Esophagus squamous epithelium (tissue), 5 donors: ENCODE measurements at places on chromosomes 5 and 9.

- no peak for DNase-seq
Measured at GRCh38 chr5:1089146-1089545, 22.7 kb downstream of the SLC12A7 start.

- DNase-seq: no peak
Measured at GRCh38 chr9:109278216-109278615, 42.6 kb downstream of the EPB41L4B start.

- no peak for DNase-seq
Measured at GRCh38 chr9:113955076-113955752, 79.1 kb downstream of the ZNF618 start.

GRCh38 chr5:111942661-111943401 is 185.8 kb upstream of the NREP start:
- DNase-seq: no peak

DNA sequence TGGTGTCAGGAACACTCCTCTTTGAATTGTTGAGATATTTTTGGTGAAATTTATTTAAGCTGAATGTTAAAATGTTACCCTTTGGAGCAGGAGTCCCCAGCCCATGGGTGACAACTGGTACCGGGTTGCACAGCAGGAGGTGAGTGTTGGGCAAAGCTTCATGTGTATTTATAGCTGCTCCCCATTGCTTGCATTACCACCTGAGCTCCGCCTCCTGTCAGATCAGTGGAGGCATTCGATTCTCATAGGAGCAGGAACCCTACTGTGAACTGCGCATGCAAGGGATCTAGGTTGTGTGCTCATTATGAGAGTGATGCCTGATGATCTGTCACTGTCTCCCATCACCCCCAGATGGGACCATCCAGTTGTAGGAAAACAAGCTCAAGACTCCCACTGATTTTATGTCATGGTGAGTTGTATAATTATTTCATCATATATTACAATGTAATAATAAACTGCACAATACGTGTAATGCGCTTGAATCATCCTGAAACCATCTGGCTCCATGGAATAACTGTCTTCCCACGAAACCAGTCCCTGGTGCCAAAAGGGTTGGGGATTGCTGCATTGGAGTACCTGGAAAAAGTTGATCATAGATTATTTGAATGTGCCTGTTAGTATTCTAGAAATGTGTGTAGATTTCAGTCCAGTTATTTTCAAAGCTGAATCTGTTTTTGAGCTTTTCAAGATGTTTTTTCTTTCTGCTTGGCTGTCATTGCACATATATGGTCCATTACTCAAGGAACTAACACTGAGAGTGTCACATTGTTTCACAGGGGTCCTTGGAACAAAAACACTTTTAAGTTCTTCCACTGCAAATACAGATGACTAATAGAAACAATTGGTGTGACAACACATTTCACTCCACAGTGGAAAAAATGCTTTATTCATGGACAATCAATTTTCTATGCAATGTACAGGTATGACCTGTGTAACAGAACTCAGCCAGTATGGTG is 104.6 kb upstream of the TNFAIP8 start:
- no peak for DNase-seq

DNA sequence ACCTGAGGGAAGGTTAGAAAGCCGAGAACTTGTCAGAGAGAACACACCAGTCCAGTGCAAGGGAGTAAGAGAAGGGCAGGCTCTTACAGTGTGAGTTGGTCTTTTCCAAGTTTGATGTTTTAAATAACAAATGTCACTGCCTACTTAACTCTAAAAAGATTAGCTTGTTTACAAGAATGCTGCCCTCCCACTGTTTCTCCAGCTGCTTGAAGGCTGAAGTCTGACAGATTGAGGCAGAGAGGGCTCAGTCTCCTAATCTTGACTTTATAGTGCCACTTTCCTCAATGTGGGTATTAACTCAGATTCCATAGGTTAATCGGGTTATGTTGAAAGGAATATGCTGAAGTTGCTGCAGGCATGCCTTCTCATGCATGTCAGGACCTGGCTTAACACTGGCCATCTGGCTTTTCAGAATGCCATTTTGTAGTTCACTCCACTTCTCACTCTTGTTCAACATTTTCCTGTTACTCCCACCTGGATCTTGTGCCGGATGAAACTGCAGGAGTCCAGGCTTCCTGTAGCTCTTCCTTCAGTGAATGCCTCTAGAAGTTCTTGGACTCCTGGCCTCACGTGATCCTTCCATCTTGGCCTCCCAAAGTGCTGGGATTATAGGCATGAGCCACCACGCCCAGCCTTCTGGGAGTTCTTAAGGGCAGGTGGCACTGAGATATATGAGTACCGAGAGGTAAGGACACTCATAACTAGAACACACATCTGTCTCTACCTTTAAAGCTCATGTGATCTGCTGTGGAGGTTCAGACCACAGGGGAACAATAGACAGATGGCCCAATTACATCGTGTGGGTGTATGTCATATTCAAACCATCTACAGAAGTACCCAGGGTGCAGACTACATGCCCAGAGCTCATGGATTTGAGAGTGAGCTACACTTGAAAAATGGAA is 249.7 kb downstream of the ARHGAP26 start:
- no peak for DNase-seq

DNA sequence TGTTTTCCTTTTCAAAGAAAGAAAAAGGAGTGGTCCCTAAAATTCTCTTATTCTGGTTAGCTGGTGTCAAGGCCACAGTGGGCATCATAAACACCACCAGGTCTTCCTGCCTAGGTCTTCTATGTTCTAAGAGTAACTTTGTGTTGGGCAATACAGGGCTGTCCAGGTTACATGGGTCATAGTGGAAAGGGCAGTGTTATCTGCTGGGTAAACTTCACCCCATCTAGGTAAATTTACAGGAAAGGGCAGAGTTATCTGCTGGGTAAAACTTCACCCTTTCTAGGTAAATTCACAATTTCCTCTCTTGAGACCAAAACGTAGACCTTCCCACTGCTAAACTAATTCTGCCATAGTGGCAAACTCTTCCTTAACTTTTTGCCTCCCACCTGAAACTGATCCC is 18.9 kb upstream of the JAKMIP2 start:
- no peak for DNase-seq

DNA sequence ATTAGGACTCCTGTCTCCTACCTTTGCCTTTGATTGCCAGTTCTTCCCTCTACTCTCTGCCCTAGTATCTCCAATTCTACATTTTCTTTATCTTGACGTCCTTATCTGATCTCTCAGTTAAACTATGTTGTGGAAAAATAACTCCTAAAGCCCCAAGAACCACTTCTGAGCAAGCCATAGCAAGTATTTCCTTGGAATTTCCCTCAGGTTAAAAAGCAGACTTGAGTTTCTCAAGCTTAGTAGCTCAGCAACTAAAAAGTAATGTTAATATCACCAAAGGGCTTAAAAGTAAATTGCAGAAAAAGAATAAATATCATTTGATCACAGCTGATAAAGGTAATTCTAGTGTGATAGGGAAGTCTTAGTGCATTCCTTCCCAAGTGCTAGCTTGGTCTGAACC is 13.2 kb upstream of the HSPB3 start:
- no peak for DNase-seq

GRCh38 chr9:21477466-21477865 is 4.6 kb downstream of the IFNE start:
- no peak for DNase-seq

- no peak for DNase-seq
Measured at GRCh38 chr9:37390759-37391158, 31.7 kb upstream of the GRHPR start.

DNA sequence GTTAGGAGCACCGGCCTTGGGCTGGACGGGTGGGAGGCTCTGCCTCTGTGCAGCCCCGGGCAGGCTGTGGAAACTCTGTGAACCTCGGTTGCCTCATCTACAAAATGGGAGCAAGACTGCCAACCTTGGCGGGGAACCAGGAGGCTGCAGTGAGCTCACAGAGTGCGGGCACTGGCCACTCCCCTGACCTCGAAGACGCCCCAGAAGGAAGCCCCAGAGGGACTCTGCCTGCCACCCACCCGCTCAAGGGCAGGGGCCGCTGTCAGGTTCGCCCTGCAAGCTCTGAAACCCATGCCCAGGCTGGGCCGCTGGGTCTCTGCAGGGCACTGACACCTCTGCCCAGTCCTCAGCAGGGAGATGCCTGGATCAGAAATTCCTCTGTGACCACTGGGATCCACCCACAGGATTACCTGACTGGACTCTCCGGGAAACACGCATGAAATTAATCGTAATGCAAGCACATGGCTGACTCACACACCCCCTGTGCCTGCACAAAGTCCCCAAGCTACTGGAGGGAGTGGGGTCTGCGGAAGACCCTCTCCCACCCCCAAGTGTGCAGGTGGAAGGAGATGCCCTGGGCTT is 7.4 kb downstream of the CCDC187 start:
- no peak for DNase-seq

GRCh38 chr5:78162253-78162862 is 132.1 kb downstream of the AP3B1 start:
- no peak for DNase-seq
